ENCODE measurements at places on chromosomes 12 and 14. TPM values are rescaled to one million over a fixed set of nuclear protein-coding genes. Genes with fewer than 3 reads are reported as not detected.

DNA sequence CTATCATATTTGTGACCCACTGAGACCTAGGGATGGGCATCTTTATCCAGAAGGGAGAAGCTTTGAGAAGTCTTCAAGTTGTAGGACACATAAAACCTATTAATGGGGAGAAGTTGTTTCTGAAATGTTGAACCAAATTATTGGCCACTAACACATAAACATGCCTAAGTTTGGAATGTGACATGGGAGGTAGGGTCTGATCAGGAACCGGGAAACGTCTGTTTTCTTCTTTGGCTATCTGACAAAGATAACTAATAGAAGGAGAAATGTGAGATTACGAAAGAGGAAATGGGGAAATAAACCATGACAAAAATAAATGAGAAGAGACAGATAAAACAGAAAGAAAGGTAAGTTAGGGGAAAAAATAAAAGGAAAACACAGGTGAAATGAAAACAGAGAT, 425.2 kb downstream of the EGLN3 start:
- no peak for DNase-seq

GRCh38 chr12:65355461-65355860, 77.0 kb downstream of the MSRB3 start:
- DNase-seq = no peak

- DNase-seq = no peak
Observed at GRCh38 chr14:73743431-73743931, 29.3 kb upstream of the PNMA1 start.

DNA sequence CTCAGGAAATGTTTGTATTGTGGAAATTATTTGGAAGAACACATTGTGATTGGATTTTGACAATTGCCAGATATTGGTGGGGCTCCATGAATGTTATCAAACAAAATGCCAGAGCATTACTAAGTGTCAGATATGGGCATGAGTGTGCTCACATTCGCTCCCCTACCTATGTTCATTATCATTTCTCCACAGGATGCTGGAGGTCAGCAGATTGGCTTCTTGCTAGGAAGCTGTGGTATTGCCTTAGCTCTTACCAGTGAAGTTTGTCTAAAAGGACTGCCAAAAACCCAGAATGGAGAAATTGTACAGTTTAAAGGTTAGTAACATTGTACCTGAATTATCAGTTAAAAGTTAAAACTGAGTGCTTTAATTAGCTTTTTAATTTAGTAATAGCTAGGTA, 78.3 kb upstream of the ATF1 start:
- no peak for DNase-seq

GRCh38 chr12:4145990-4146859, 127.3 kb upstream of the CCND2 start:
- DNase-seq = no peak

DNA sequence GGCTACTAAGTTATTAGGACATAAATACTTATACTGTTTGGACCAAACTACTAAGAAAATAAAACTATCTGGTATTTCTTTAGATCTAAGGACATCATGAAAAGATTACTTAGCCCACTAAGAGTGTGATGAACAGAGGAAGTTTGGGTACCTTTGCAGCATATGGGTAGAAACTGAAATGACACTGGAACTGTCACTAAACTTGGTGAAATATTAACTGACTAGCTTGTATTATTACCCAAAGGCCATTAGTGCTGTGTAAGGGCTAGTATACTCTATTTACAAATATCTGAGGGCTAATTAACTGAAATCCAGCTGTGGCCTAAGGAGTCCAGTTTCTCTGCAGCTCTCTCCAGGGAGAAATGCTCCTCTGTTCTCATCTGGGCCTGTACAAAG, 45.5 kb downstream of the PAWR start:
- no peak for DNase-seq

The LPAR5 gene
- 1.3 TPM for polyA plus RNA-seq

DNA sequence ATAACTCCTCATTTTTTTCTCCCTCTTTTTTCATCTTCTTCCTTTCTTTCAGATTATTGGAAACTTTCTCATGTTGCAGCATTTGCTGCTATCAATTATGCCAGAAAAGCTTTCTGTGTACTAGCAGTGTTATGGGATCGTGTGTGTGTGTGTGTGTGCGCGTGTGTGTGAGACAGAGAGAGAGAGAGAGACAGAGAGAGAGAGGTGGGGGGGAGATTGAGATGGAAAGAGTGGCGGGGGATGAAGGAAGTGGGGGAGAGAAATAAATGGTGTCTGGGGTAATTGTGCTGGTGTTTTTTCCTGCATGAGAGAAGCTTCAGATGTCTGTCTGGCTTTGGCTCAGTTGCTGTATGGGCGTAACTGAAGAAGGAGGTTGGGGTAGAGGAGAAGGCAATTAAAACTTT, 268.9 kb downstream of the RAD51B start:
- DNase-seq = no peak

DNA sequence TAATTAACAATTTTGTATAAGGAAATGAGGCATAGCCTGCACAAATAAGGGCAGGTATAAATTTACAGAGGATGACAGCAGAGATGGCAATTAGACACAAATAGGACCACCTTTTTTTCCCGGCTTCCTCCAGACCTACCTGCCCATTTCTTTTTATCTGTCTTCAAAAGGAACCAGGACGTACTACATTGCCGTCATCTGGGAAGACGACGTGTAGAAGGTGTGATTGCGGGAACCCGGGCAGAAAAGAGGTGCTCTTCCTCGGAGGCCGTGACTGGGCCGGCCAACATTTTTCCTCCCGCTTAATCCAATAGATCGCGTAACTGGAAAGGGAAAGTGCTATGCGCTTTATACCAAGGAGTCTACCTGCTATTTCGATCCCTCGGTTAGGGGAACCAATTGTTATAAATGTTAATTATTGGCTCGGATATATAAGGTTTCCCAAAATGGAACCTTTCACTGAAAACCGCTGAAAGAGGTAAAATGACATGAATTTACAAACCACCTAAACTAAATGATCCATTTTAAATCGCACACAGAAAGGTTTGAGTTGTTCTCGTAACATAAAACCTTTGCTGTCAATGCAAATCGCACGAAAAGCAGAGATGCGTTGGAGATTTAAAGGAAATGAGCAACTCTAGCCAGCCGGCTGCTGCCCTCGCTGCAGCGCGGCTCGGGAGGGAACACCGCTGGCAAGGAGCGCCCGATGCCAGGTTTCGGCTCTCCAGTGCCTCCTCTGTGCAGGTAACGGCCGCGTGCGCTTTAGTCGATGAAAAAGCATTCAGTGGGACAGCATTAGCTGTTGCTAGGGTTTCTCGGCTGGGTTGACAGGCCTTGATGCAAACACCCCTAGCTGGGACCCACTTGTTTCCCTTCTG, 2.8 kb upstream of the SIX1 start:
- DNase-seq = no peak

Measured in left renal cortex interstitium (tissue), 4 donors.